ENCODE measurements at places on chromosomes 13 and 19. TPM values are rescaled to one million over a fixed set of nuclear protein-coding genes. Genes with fewer than 3 reads are reported as not detected.

Gene ZNF841
- total RNA-seq: 46.3 TPM

Gene ZNF320
- 26.1 TPM for total RNA-seq

Gene CPB2
- not detected for total RNA-seq

Gene SMAD9
- 34.9 TPM for total RNA-seq

Gene TMEM221
- total RNA-seq: not detected

Gene IGFLR1
- 13.1 TPM for total RNA-seq

Gene DHDH
- 3.7 TPM for total RNA-seq

Gene IL11
- 0.92 TPM for total RNA-seq

Gene CYP2F1
- total RNA-seq: not detected

Gene SLC25A30
- total RNA-seq: 18.7 TPM

Gene IRGC
- total RNA-seq: not detected

Gene RASIP1
- total RNA-seq: 11.6 TPM

Gene ZNF439
- 28.2 TPM for total RNA-seq

GRCh38 chr19:7901337-7901736 is 2.3 kb upstream of the MAP2K7 start:
- H3K4me1 ChIP-seq: peaks cover 15% of the 10 kb centered on the region
- no peaks in the 10 kb centered on the region for H3K27me3 ChIP-seq
- H3K4me3 ChIP-seq: no peak overlapping the region
- no peak for DNase-seq
- no peaks in the 10 kb centered on the region for H3K36me3 ChIP-seq

- no peak overlapping the region for H3K4me3 ChIP-seq
- H3K4me1 ChIP-seq: peaks cover 10% of the 10 kb centered on the region
- no peaks in the 10 kb centered on the region for H3K36me3 ChIP-seq
- H3K27ac ChIP-seq: no peak overlapping the region
Measured at GRCh38 chr13:108315273-108315672, 45.8 kb downstream of the TNFSF13B start.

GRCh38 chr19:3186160-3186688 is 494 bp downstream of the NCLN start:
- no peak for DNase-seq
- H3K4me1 ChIP-seq: peaks cover 23% of the 10 kb centered on the region
- no peaks in the 10 kb centered on the region for H3K27me3 ChIP-seq
- no peaks in the 10 kb centered on the region for H3K36me3 ChIP-seq
- H3K27ac ChIP-seq: no peak overlapping the region

GRCh38 chr13:106858903-106859532 is 291.1 kb upstream of the ARGLU1 start:
- no peak overlapping the region for H3K27ac ChIP-seq
- H3K4me3 ChIP-seq: no peak overlapping the region
- H3K27me3 ChIP-seq: no peaks in the 10 kb centered on the region

GRCh38 chr13:110869805-110870706 is 44.8 kb downstream of the ANKRD10 start:
- peaks cover 16% of the 10 kb centered on the region for H3K4me1 ChIP-seq
- H3K36me3 ChIP-seq: no peaks in the 10 kb centered on the region
- peak overlapping the region; percentile 74 for H3K4me3 ChIP-seq
- DNase-seq: peak; percentile 99

- no peaks in the 10 kb centered on the region for H3K36me3 ChIP-seq
- no peak overlapping the region for H3K4me3 ChIP-seq
- peaks cover 39% of the 10 kb centered on the region for H3K4me1 ChIP-seq
- H3K27me3 ChIP-seq: no peaks in the 10 kb centered on the region
- H3K27ac ChIP-seq: no peak overlapping the region
- no peak for DNase-seq
Measured at GRCh38 chr13:29105779-29106178, 285.6 kb downstream of the MTUS2 start.

DNA sequence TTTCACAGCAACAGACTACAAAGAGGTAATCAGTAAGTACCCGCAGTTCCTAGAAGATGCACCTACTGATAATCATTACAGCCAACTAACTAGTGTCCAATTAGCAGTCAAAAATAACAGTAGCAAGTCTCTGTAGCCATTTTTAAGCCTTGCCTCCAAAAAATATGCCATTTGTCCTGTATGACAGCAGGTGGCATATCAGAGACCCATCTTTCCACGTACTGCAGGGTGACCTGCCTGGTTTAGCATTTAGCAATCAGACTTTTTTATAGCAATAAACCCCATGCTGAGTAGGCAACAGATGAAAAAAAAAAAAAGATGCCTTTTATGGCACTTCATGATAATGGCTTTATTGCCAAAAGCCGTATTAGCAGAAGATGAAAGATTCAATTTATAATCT is 155.3 kb upstream of the LSM14A start:
- no peaks in the 10 kb centered on the region for H3K4me1 ChIP-seq
- H3K36me3 ChIP-seq: no peaks in the 10 kb centered on the region
- H3K27me3 ChIP-seq: no peaks in the 10 kb centered on the region
- no peak overlapping the region for H3K4me3 ChIP-seq

DNA sequence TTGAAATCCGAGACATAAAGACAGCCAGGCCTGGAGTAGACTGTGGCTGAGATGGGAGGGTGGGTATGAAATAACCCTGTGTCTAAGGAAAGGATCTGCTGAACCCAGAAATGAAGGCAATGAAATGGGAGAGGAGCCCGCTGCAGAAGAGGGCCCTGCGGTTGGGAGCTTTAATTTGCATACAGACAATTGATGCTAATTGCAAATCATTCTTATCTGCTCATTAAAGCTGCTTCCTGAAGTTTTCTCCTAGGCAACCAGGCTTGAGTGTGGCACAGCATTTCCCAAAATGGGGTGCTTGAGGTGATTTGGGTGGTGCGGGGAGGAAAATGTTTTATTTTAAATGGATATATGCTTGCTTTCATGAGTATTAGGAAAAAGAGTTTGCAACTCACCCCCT is 55.4 kb downstream of the DPF1 start:
- no peaks in the 10 kb centered on the region for H3K27me3 ChIP-seq
- no peak overlapping the region for H3K4me3 ChIP-seq
- H3K36me3 ChIP-seq: peaks cover 11% of the 10 kb centered on the region
- no peak for DNase-seq

DNA sequence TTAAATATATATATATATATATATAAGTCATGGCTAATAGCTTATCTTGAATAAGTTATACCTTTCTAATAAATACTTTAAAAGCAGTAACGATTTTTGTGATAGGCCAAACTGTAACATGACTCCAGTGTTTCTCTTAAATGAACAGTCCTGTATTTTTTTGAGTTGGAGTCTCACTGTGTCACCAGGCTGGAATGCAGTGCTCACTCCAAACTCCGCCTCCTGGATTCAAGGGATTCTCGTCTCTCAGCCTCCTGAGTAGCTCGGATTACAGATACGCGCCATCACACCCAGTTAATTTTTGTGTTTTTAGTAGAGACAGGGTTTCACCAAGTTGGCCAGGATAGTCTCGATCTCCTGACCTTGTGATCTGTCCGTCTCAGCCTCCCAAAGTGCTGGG is 814.2 kb upstream of the SLITRK5 start:
- no peaks in the 10 kb centered on the region for H3K4me1 ChIP-seq
- no peaks in the 10 kb centered on the region for H3K36me3 ChIP-seq
- no peak overlapping the region for H3K4me3 ChIP-seq
- no peak overlapping the region for H3K27ac ChIP-seq
- no peaks in the 10 kb centered on the region for H3K27me3 ChIP-seq

- H3K27me3 ChIP-seq: no peaks in the 10 kb centered on the region
- no peak overlapping the region for H3K27ac ChIP-seq
- no peak for DNase-seq
Measured at GRCh38 chr13:78862446-78862845, 203.5 kb upstream of the OBI1 start.

DNA sequence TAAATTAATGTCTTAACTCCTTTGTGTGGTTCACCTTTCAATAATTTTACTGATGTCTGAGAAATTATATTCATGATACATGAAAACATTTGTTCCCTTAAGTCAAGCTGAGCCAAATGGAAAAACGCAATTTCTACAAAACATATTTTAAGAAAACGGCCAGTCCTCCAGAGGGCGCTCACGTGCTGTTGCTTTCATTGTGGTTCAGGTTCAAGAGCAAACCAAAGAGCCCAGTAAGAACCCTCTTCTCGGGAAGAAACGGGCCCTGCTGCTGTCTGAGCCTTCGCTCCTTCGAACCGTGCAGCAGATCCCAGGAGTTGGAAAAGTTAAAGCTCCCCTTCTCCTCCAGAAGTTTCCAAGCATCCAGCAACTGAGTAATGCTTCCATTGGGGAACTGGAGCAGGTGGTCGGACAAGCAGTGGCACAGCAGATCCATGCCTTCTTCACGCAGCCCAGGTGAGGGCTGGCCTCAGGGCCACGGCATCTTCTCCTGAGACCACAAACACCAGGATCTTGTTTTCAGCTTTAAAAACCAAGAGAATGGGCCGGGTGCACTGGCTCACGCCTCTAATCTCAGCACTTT is 4.3 kb downstream of the FAAP24 start:
- DNase-seq: no peak
- H3K27me3 ChIP-seq: no peaks in the 10 kb centered on the region
- H3K27ac ChIP-seq: no peak overlapping the region
- H3K36me3 ChIP-seq: no peaks in the 10 kb centered on the region
- H3K4me1 ChIP-seq: peaks cover 1% of the 10 kb centered on the region

GRCh38 chr13:35808846-35809245 is 322.3 kb downstream of the DCLK1 start:
- H3K4me3 ChIP-seq: no peak overlapping the region
- H3K4me1 ChIP-seq: no peaks in the 10 kb centered on the region
- no peak overlapping the region for H3K27ac ChIP-seq
